ENCODE measurements at places on chromosomes 1 and 21.

DNA sequence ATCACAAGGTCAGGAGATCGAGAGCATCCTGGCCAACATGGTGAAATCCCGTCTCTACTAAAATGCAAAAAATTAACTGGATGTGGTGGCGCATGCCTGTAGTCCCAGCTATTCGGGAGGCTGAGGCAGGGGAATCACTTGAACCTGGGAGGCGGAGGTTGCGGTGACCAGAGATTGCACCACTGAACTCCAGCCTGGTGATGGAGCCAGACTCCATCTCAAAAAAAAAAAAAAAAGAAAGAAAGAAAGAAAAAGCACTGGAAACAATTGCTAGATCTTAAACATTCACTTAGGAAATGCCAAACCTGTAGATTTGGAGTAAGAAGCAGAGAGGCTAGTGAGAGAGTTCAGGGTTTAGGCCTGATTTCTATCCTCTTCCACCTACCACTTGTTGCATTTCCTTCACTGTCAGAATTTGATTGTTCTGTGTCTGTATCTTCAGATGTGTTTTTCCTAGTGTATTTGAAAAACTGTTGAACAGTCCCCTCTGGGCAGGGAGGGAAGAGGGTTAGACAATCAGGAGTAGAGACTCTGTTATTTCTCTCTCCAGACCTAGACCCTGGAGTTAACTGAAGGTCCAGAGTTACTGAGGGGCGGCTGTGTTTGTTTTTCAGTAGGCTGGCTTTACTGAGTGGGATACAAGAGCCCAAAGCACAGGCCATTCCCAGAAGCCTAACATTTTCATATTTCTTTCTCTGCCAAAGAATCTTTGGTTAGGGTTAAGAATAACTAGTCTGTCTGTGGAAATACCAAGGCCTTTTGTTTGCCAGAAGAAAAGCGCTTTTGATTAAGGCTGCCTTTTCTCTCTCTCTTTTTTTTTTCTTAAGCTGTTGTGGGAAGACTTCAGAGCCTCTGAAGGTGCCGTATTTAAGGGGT, 31.1 kb upstream of the MACF1 start:
- no peak for DNase-seq

DNA sequence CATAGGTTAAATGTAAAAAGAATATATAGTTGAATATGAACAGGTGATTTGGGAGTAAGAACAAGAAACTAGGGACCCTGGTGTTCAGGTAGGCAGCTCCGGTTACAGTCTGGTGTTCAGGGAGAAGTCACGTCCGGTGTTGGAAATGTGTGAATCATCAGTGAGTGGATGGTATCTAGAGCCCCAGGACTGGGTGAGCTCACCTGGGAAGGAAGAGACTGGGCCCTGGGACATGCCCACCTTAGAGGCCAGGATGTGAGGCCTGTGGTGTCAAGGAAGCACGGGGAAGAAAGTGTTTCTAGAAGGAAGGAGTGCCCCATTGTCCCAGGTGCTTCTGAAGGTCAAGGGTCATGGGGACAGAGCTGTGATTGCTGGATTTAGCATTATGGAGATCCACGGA, 1.5 kb upstream of the GJB3 start:
- DNase-seq, result no peak

DNA sequence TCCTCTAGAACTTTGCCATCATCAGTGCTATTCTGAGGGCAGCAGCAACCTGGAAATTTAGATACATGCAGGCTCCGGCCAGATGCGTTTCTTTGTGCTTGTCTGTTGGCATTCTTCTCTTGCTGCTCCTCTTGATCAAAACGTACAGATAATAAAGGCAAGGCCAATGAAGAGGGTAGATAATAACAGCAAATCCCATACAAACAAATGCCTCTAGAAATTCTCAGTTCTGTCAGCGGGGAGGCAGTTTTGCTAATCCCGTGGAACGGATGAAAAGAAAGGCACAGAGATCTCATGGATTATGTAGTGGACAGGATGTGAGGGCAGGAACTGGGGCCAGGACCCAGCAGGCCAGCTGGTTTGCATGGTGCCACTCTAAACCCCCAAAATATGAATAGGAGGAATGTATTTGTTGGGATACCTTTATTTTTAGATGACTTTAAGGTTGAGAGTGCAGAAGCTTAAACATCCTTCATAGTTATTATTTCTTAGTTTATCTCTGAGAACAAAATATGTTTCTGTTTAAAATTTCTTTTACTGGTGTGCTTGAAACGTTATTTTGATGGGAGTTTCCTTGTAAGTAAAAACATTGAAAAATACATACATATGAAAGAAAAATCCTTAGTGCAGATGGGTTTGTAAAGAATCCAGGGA, 1.5 kb downstream of the ITSN1 start:
- DNase-seq, result no peak

DNA sequence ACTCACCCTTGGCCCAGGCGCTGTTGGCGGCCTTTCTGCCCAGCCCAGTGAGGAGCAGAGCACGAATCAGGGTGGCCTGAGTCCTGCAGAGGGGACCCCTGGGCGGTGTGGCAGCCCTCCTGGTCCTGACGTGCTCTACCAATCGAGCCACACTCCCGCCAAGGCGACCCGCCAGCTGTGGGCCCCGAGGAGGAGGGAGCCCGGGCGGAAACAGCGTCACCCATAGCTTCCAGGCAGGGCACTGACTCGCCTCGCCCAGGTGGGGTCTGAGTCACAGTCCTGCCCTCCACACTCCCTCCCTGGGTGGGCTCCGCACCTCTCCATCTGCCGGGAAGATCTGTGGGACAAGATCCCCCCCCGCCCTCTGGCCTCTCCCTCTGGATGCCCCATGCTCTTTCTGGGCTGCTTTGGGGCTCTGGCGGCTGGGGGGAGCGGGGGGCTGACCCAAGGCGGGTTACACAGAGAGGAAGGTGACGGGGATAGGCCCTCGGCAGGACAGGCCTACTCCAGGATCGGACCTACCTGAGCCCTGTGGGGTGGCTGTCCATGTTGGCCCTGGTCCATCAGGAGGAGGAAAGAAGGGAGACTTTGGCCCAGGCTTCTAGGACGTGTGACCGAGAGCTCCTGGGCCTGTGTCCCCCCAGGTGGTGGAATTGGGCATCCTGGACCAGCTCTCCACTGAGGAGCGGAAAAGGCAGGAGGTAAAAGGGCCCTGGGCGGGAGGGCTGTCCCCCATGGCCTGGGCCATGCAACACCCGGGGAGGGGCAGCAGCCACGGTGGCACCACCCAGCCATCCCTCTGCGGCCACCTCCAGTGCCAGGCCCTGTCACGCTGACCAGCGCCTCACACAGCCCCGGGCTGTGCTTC, 14.0 kb downstream of the ARHGEF16 start:
- no peak for DNase-seq

- DNase-seq, result no peak
These were observed 20.0 kb downstream of the YIPF1 start for GRCh38 chr1:53869454-53870117.

- DNase-seq, result no peak
These were observed 95.1 kb upstream of the SLC45A1 start for GRCh38 chr1:8222789-8223188.

- DNase-seq, result no peak
These were observed 4.4 kb upstream of the SLC16A1 start for GRCh38 chr1:112960384-112960783.

Measured in uterus (tissue), 4 donors.